ENCODE measurements at places on chromosomes 7 and 10.

GRCh38 chr10:76723844-76724243 is 913.8 kb downstream of the KCNMA1 start:
- DNase-seq = no peak

- DNase-seq = no peak
Measured at GRCh38 chr7:112206991-112207592, 597 bp downstream of the ZNF277 start.

- no peak for DNase-seq
Measured at GRCh38 chr7:43528576-43529354, 54.1 kb upstream of the STK17A start.

DNA sequence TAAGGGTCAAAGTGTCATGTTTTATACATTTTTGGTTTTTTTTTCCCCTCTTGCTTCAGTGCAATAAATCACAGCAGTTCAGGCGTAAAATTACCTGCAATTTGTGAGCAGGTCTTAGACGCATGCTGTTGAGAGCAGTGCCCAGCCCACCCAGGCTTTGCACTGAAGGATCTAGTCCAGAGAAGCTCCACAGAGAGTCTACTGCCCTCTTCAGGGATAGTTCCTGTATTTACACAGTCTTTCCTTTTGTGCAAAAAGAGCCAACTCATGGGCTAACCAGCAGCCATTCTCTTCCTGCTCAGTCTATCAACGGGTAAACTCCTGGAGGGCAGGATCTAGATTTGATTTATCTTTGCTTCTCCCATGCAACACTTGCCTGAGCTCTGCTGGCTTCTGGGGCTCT is 82.2 kb upstream of the NAMPT start:
- no peak for DNase-seq

DNA sequence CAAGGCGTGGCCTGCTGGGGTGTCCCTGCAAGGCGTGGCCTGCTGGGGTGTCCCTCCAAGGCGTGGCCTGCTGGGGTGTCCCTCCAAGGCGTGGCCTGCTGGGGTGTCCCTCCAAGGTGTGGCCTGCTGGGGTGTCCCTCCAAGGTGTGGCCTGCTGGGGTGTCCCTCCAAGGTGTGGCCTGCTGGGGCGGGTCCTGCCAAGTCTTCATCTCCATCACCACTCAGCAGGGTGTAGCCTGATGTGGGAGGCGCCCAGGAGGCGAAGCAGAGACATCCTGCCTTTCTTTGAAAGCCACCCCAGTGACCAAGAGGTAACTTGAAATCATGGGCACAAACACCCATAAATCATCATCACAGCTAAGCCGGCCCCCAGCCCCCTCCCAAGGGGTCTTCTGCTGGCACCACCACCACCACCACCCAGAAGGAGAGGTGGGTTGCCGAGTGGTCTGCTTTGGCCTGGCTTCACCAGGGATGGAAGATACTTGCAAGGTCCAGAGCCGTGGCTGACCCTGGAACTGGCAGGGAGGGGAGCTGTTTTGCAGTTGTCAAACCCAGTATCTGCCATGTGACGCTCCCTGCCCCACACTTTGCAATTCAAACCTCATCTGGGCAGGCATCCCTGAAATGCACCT is 190.6 kb downstream of the EBF3 start:
- DNase-seq = no peak

DNA sequence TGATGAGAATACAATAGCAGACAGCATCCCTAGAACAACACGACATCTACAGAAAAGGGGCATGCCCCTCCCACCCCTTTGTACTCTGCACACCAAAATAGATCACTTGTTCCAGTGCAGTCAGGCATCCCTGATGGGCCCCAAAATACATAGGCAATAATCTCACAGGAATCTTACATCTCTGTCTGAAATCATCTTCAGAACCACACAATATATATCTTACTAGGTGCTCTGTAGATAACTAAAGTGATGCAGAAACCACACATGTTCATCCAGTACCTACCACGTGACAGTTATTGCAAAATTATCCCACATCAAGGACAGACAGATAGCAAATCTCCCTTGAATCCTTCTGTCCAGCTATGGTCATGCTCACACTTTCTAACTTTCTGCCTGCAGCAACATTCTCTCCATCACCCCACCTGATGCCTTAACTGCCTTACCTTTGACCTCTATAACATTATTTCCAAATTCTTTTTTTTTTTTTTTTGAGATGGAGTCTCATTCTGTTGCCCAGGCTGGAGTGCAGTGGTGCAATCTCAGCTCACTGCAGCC is 30.7 kb downstream of the ST8SIA6 start:
- no peak for DNase-seq
